ENCODE measurements at places on chromosomes 16 and 17.

DNA sequence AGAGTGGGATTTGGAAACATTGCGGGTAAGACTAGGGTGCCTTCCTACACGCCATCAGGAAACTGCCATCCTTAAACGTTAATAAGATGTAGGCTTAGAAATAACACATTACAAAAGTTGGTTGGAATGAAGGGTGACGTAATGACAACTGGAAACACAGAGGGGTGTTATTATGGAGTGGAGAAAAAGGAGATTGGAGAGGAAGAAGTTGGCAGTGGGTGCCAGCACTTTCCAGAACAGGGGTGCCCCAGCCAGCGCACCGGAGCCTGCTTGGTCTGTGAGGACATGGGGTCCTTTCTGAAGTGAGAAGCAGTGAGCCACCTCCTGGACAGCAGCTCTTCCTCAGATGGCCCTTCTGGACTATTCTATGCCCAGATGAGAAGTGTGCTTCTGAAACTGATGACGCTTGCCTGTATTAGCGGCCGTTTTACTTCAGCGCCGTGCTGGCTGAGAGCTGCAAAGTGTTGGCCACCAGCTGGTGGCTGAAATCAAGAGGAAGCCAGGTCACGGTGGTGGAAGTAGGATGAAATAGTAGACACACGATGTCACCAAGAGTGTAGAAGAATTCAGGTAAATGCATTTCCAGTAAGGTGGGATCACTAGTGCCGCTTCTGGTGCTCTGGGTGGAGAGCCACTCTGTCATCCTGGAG lies 244.8 kb downstream of the NTN1 start:
- no peak for DNase-seq

DNA sequence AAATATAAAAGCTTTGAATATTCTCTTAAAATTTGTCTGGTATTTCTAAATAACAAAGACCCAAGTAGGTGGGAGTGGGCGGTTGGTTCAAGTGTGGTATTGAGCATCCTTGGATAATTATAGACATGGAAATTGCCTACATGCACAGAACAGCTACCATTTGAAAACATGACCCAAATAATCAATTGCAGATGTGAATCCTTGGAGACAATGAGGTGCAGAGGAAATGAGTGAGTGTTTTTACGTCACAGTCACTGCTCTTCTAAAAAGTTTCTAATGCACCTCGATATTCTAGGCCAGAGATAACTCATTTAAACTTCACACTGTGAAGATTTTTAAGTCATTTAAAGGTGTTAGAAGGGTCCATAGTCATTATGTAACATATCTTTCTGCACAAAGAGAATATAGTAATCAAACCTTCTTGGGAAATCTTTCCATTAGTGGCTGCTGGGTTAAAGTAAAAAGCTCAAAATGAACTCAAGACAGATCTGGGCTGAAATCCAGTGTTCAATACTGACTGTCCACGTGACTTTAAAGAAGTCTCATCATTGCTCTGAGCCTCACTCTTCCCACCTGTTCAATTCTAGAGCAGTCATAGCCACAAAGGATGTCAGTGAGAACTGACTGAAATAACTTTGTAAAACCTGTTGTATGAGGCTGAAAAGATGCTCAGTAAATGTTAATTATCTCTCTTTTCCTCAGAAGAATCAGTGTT lies 144.5 kb downstream of the CDH11 start:
- DNase-seq: no peak

DNA sequence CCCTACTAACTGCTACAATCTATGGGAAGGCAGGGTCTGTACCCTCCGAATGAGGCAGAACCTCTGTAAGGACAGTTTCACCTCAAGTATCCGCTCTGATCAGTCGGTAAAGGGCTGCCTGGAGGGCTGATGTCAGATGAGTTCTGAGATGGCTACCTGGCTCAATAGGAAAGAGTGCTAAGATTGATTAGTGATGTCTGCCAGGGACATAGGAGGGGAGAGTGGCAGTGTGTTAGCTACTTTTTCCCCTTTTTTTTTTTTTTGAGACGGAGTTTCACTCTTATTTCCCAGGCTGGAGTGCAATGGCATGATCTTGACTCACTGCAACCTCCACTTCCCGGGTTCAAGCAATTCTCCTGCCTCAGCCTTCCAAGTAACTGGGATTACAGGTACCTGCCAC lies 39.1 kb upstream of the CDC42EP4 start:
- DNase-seq: no peak

DNA sequence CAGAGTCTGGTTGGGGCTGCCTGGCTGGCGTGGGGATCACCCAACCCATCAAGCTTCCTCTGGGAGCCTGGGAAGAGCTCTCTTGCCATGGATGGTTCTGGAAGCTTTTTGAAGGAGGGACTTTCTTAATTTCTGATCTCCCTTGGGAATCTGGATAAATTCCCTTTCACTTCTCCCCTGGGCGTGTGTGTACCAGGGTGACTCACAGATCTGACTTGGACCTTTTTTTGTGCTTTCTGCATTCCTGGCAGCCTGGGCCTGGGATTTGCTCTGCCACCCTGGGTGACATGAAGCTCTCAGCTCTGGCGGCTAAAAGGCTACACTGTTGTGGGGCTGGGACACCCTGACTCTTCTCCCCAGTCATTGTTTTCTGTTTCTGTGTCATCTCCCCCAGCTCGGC lies 70.1 kb downstream of the ABCC1 start:
- DNase-seq: no peak

DNA sequence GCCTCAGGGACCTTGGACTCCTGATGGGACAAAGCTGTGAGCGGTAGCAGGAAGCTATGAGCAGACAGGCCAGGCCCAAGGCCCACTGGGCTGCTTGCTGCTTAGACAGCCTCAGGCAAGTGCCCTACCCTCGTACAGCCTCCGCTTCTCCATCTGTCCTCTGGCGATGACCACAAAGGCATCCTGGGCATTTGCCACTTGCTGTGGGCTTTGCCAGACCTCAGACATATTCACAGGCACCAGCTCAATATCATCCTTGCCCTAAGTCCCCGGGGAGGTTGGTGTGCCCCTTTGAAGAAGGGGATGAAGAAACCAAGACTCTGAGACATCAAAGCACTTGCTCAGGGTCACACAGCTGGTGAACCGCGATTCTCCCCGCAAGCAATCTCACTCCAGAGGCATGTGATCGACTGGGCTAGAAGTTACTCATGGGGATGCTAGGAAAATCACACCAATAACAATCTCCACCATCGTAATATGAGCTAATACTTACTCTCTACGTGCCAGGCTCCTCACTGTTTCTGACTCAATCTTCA lies 21.7 kb downstream of the PPL start:
- DNase-seq: no peak

DNA sequence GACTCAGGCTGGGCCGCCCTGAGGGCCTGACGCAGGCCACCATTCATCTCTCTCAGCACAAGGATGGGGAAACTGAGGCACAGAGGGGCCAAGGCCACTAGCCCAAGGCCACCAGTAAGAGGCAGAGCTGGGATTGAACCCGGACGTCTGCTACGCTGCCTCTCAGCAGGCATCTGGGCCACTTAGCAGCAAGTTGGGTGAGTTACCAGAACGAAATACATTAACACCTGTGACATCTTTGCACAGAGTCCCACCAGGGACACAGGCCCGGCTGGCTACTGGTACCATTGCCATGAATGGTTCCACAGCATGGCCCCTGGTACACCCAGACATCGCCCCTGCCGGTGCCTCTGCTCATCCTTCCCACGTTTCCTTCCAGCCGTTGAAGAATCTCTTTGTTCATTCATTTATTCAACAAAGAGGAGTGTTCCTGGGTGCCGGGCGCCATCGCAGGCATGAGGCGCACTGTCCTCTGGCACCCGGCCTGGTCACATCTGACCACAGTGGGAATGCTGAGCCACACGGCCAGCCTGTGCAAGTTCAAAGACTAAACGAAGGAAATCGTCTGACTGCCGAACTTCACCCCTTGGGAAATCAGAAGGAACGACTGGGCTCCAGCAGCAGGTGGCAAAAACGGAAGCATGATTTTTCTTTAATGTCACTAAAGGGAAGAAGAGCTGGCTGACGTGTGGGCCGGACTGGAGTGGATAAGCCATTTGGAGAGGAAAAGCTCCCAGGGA lies 7.4 kb upstream of the ZNF469 start:
- no peak for DNase-seq

GRCh38 chr17:37490638-37491614 lies 1.2 kb downstream of the DUSP14 start:
- DNase-seq: no peak
